ENCODE measurements at places on chromosomes 12 and 14.

- DNase-seq = no peak
Observed at GRCh38 chr14:68377459-68377858, 415.4 kb downstream of the ZFP36L1 start.

- DNase-seq = peak; percentile 85
Observed at GRCh38 chr12:81468206-81468605, 290.9 kb downstream of the PPFIA2 start.

GRCh38 chr14:87196436-87196835 lies 796.5 kb downstream of the GALC start:
- DNase-seq = peak; percentile 5

DNA sequence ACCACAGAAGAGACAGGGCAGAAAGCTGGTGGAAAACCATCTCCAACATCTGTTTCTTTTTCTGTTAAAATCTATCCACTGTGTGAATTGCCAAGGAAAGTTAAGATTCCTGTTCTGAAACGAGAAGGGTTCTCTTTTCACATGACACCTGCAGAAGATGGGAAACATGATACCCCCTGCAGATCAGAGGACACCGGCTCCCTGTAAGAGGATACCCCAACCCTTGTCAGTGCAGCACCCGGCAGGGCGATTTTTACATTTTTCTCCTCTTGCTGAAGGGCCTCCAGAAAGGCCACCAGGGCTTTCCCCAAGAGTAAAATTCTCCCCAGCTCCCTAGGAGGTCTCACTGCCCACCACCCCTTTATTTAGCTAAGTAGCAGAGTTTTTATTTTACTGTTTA lies 48.2 kb downstream of the DPF3 start:
- DNase-seq = no peak

DNA sequence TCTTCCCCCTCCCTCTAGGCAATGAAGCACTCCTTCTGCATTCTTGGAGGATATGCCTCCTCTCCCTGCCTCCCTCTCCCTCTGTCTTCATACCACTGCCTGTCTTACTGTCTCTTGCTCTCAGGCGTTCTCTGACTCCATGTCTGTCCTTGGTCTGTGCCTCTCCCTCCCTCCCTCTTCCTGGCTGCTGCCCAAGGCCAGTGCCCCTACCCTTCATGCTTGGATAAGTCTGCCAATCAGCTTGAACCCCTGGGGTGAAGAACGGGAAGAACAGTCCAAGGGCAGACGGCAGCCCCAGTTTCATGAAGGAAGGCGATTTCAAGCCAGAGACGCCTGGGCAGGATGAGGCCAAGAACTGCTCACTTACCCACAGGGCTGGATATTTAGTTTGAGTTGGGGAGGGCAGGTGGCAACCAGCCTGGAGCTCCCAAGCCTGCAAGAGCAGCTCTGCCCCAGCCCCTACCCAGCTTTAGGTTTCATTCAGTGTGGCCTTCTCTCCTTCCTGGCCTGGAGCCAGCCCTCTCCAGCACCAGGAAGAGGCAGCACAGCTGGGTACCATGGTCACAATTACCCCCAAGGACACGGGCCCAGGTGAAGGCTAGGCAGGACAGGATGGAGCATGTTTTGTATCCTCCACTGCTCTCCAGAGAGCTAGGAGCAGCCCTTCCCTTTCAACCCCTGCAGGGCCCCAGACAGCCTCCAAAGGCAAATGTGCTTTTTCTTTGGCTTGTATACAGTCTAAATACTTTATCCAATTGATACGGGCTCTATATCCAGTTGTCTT lies 35.8 kb upstream of the LTBP2 start:
- no peak for DNase-seq

DNA sequence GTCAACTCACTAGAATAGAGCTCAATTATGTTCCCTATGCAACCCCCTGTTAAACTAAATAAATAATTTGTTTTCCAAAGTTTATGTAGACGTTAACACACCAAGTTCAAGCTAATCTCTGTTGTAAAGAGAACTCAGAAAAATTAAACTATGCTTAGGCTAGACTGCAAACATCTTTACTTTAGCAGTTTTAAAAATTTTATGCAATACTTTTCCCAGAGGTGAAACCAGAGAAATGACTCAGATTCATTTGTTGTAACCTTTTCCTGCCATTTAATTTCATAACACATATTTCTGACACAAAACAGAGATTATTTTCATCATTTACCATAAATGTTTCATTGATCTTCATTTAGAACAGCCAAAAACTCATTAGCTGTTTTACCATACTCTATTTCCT lies 27.4 kb downstream of the ABCC9 start:
- no peak for DNase-seq

- no peak for DNase-seq
Observed at GRCh38 chr12:95474660-95474958, 657 bp downstream of the METAP2 start.

- no peak for DNase-seq
Observed at GRCh38 chr14:101034986-101035385, 131.5 kb upstream of the RTL1 start.

GRCh38 chr12:113609692-113610469 lies 138.2 kb upstream of the LHX5 start:
- DNase-seq = no peak

GRCh38 chr14:35201066-35201465 lies 78.7 kb downstream of the PRORP start:
- DNase-seq = no peak

DNA sequence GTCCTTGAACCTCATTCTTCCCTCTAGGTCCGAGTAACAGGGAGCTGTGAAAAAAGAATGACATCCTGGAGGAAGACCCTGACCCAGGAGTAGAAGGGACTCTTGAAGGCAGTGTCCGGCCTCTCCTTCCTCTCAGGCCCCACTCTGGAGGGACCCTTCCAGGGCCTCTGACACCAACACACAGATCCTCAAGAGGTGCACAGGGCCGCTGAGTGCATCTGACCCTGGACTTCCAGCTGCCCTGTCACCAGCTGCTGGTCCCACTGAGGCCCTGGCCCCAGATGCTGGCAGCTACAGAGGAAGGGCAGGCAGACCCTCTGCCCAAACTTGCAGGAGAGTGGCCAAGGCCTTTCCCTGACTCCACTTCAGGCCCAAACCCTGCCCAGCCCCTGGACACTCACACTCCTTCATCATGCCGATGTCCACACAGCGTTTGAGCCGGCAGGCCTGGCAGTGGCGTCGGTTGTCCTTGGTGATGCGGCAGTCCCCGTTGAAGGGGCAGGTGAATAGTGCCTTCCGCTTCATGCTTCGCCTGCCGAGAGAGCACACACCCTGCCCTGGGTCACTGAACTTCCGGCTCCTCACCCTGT lies 40.1 kb downstream of the VDR start:
- DNase-seq = no peak

- peak; percentile 49 for DNase-seq
Observed at GRCh38 chr12:83826112-83826511, 1086.5 kb downstream of the SLC6A15 start.

DNA sequence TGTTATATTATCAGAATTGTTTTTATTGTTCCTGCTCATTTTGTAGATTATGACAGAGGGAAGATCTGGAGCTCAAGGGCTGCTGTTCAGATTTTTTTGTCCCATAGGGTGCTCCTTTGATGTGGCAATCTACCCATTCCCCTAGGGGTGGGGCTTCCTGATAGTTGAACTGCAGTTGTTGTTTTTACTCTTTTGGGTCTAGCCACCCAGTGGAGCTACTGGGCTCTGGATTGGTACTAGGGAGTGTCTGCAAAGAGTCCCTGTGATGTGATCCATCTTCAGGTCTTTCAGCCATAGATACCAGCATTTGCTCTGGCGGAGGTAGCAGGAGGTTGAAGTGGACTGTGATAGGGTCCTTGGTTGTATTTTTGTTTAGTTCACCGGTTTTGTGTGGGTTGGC lies 57.9 kb upstream of the SLCO1B1 start:
- no peak for DNase-seq

- DNase-seq = no peak
Observed at GRCh38 chr12:71504476-71504875, 64.9 kb downstream of the LGR5 start.

DNA sequence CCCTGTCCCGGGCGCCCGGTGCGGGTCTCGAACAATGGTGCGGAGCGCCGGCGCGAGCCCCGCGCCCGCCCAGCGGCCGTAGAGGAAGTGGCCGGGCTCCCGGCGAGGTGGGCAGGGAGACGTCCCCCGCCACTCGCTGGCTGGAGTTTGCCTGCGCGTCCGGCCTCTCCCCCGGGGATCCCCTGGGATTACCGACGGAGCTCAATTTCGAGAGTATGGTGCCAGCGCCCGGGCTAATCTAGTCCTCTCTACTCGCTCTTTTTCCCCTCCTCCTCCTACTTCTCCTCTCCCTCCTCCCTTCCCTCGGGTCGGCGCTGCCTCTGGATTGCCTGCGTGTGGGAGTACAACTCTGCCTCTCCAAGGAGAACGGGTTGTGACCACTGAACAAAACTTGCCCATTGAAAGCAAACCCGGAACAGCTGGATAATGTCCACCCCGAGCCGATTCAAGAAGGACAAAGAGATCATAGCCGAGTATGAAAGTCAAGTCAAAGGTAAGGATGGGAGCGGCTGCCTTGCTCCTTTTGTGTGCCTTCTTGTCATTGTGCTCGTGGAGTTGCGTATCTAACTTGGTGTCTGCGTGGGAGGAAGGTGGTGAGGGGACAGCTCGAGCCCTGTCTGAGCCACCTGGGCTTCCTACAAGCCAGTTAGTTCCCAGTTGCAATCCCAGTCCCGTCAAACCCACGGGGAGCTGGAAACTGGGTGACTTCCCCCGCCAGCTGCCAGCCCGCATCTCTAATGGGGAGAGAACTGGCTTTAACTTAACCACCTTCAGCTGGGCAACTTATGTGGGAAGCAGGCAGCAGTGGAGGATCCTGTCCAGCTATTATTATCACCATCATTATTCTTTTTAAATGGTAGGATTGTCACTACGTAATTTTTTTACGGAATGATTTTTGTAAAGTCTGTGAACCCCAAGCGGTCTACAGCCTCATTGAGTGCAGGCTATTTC lies at the start of gene SRGAP1:
TSS of gene SRGAP1 (plus strand) at position 310 of the 951 bp plus-strand sequence. CDS start at position 427, 117 bp downstream.
- peak; percentile 86 for DNase-seq

DNA sequence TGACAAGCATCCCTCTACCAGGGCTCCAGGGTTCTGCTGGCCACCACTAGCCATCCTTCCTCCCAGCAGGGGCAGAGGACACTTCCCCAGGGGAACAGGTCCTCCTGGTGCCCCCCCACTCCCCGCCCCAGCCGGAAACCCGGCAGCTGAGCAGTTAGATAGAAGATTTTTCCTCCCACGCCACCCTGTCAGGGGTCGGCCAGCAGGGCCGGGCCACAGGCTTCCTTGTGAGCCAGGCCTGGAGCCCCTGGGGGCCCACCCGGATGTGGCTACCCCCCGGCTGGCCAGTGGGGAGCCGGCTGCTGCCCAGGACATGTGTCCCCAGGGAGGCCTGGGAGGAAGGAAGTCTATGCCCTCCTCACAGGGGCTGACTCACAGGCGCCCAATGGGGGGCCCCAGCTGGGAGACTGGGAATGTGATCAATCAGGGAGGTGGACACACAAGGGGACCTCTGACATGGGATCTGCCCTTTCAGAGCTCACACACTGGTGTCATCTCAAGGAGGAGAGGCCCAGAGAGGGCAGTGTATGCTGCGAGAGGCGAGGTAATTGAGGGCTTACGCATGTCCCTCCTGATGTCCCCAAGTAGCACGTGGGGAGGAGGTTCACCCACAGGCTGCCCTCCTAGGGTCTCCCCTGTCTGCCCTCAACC lies 4.2 kb downstream of the SH2B3 start:
- peak; percentile 59 for DNase-seq

GRCh38 chr12:75684678-75685616 lies 173.5 kb upstream of the KRR1 start:
- peak; percentile 89 for DNase-seq

GRCh38 chr12:73225941-73226340 lies 953.8 kb downstream of the TRHDE start:
- no peak for DNase-seq

GRCh38 chr12:1808036-1808797 lies 12.1 kb upstream of the LRTM2 start:
- no peak for DNase-seq

GRCh38 chr14:24281636-24282035 lies 10.2 kb upstream of the RABGGTA start:
- no peak for DNase-seq

DNA sequence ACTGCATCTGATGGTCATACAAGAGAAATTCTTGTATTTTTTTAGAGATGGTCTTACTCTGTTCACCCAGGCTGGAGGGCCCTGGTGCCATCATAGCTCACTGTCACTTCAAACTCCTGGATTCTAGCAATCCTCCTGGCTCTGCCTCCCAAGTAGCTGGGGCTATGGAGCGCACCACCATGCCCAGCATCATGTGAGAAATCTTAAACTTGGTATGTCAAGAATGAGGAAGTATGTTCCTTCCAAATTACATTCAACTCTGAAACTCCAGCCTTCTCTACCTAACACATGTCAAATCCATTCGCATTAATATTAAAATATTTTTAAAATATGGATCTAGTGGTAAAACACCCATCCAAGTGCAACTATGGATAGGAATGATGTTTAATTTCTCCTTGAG lies 27.5 kb upstream of the CDKN3 start:
- DNase-seq = no peak

DNA sequence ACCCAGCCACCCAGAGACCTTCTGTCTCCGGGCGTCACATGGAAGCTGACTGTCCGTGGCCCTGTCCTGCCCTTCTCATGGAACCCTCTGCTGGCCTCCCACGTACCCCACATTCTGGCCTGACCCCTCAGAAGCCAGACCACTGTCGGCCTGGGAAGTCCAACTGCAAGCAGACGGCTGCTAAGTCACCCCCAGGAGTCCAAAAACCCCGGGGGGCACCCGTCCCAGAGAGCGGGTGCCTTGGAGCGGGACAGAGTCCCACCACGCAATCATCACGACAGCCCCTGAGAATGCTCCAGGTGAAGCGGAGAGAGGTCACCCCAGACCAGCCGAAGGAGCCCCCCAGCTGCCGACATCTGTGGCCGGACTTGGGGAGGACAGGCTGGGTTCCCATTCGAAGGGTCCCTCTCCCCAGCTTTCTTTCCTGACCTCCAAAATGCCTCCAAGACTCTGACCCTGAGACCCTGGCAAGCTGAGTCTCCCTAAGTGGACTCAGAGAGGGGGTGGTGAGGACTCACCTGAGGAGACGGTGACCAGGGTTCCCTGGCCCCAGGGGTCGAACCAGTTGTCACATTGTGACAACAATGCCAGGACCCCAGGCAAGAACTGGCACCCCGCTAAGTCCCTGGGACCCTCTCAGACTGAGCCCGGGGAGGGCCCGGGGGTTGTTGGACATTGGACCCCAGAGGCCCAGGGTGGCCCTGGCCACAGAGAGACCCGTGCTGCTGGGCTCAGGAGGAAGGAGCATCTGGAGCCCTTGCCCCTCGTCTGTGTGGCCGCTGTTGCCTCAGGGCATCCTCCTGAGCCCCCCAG lies 337.1 kb downstream of the TMEM121 start:
- DNase-seq = no peak

GRCh38 chr14:80388980-80389711 lies 177.8 kb upstream of the DIO2 start:
- peak; percentile 99 for DNase-seq

DNA sequence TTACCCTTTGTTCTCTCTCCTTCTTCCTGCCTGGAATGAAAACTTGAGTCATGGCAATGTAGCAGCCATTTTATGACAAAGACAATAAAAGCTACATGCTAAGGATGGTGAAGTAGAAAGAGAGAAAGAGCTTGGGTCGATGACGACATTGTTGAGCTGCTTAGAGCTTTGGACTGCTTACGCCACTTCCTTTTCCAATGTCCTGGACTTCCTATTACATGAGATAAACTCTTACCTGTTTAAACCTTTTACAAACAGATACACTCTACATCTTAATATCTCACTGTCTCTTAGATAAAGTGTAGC lies 70.1 kb downstream of the PEBP1 start:
- no peak for DNase-seq

- DNase-seq = peak; percentile 94
Observed at GRCh38 chr14:58280954-58281787, 17.2 kb upstream of the ARID4A start.

Data from fibroblast of lung (primary cell).